CD4-positive, alpha-beta T cell treated with Interferon gamma for 1 hour (primary cell): ENCODE measurements at places on chromosomes 16 and 17.

GRCh38 chr17:44308320-44308818 lies at the start of gene RUNDC3A:
Gene RUNDC3A (plus strand): TSS chr17:44308601. CDS start chr17:44308833, 232 bp downstream.
- peak; percentile 85 for DNase-seq

DNA sequence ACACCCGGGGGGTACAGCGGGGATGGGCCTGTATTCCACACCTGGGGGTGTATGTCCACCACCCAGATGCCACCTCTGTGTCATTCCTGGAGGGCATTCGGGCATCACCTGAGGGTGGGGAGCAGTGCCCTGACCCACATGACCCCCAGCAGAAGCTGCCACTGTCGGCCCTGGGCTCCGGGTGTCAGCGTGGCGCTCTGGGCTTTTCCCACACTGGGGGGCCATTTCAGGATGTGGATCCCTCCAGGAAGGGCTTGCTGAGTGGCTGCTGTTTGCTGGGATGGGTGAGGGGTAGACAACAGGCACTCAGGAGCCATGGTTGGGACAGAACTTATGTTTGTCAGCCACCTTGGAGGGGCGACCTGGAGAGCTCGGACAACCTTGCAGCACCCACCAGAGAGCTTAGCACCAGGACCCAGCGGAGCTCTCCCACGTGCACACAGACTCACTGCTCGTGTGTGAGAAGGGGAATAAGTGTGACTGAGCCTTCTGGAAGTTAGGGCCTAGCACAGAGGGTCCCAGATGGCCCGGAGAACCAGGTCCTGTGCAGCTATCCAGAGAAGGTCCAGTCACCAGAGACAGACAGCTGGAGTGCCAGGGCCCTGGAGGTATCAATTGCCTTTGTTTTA lies 102.7 kb downstream of the METRNL start:
- DNase-seq: no peak

DNA sequence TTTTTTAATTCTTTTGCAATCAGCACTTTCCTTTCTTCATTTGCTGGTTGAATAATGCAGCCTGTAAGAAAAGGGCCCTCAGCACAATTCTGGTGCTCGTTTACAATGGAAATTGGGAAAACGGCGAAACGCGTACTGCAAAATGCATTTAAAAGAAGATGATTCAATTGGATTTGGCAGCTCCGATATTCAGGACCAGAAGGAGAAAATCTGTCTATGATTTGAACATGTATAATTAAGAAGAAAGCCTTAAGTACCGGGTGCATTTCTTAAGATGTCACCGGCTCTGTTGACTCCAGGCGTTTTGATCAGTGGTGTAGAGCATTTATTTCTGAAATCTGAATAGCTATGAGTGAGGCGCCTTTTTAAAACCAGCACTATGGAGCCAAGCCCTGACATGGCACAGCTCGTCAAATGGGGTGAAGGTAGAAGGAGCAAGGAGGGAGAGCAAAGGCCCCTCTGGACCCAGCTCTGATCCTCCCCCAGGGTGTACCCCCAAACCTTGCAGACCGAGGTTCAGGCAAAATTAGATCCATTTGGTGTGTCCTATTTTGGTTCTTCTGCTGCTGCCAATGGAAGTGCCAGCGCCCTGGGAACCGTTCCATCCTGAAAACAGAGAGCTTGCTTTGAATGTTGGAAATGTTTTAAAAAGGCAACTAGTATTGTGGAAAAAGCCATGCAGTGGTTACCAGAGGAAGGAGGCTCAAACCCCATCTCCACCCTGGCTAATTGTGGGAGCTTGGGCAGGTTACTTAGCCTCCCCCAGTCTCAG lies 161.4 kb upstream of the RPL38 start:
- no peak for DNase-seq

GRCh38 chr17:65567566-65567965 lies 6.1 kb upstream of the AXIN2 start:
- DNase-seq: no peak

GRCh38 chr17:14351493-14351892 lies 50.6 kb downstream of the HS3ST3B1 start:
- DNase-seq: peak; percentile 22

GRCh38 chr17:5552841-5553240 lies 31.5 kb downstream of the NLRP1 start:
- no peak for DNase-seq

DNA sequence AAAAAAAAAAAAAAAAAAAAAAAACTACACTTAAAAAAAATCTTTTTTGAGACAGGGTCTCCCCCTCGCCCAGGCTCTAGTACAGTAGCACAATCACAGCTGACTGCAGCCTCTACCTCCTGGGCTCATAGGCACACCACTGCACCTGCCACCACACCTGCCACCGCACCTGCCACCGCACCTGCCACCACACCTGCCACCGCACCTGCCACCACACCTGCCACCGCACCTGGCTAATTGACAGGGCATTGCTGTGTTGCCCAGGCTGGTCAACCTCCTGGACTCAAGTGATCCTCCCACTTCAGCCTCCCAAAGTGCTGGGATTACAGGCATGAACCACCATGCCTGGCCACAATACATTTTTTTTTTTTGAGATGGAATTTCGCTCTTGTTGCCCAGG lies 17.6 kb upstream of the WDR45B start:
- DNase-seq: no peak

GRCh38 chr17:66302761-66303626 lies 581 bp downstream of the PRKCA start:
- peak; percentile 47 for DNase-seq

DNA sequence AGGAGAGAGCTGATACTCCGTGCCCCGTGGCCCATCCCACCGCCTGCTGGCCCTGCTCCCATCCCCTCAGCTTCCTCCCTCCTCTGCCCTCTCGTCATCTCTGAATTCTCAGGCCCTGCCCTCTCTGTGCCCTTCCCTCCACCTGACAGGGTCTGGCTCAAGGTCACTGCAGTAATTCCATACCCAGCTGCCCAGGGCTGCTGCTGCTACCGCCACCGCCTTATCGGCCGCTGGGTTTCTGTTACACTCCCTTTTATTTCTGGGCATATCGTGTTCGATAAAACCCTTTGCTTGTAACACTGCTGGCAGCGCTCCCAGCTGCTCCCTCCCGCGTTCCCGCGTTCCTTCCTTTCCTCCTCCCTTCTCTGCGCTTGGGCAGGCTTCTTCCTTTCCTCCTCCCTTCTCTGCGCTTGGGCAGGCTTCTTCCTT lies 1.2 kb downstream of the EPN3 start:
- DNase-seq: no peak

DNA sequence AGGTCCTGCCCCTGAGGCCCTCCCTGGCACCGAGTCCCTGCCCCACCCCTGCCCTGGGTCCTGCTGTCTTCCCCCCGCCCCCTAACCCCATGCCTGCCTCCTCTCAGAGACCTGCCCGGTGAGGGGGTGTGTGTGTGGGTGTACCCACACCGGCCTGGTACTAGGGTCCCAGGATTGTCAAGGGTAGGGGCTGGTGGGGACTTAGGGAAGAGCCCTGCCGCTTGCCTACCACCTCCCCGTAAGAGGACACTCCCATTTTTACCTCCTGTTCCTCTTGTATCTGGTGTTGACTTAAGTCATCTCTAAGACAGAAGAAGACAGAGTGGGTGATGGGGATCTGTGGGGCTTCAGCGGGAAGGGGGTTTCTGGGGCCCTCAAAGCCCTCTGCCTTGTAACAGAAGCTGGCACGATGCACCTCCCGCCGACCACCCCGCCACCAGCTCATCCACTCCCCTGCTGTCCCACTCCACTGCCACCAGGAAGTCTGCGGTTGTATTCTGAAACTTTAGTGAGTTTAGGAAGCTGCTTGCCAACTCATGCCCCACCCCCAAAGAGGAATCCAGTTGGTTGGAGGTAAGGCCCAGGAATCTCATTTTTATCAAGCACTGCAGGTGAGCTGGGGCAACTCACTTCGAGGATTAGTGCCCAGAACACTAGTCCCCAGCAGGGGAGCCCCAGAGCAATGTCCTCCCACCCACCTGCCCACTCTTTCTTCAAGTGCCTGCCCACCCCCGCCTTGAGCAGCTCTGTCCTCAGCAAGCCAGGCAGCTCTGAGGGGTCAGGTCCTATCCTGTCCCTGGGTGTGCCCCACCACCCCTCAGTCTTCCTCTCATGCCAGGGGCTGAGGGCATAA lies 5.6 kb downstream of the SPATA32 start:
- no peak for DNase-seq

GRCh38 chr16:85579923-85580580 lies 33.1 kb upstream of the GSE1 start:
- no peak for DNase-seq

GRCh38 chr17:45021607-45022287 lies 29.7 kb downstream of the DCAKD start:
- DNase-seq: peak; percentile 53

DNA sequence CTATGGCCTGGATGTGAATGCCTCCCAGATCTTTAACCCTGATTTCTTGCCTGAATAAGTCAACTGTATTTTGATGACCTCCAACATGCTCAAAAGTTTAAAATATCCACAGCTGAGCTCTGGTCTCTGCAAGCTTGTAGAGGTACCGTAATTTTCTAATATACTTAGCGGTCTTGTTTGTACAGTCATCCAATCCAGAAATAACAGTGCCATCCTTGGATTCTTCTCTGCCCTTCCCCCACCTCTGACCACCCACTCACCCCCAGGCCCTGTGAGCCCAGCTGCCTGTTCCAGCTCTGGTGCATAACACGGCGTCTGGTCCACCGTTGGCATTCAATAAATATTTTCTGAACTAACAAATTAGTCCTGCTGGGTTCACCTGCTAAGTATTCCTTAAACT lies 113.1 kb downstream of the SDK2 start:
- no peak for DNase-seq

DNA sequence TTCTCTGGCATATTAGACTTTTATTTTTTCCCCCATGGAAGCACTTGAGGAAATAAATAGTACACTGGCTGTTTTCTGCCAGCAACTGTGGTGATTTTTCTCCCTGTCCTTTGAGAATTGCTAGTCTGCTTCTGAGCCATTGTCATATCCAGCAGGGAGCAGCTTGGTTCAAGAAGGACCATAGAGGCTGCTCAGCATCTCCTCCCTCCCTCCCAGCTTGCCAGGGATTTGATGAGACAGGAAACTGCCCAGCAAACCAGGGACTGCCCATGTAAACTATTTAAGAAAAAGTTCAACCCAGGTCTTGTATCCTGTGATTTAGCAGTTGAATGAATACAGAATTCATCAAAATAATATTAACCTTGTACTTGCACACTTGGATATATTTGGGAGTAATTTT lies 39.5 kb downstream of the CYB5B start:
- DNase-seq: no peak

- DNase-seq: no peak
Observed at GRCh38 chr17:56678249-56679114, 85.0 kb downstream of the NOG start.

DNA sequence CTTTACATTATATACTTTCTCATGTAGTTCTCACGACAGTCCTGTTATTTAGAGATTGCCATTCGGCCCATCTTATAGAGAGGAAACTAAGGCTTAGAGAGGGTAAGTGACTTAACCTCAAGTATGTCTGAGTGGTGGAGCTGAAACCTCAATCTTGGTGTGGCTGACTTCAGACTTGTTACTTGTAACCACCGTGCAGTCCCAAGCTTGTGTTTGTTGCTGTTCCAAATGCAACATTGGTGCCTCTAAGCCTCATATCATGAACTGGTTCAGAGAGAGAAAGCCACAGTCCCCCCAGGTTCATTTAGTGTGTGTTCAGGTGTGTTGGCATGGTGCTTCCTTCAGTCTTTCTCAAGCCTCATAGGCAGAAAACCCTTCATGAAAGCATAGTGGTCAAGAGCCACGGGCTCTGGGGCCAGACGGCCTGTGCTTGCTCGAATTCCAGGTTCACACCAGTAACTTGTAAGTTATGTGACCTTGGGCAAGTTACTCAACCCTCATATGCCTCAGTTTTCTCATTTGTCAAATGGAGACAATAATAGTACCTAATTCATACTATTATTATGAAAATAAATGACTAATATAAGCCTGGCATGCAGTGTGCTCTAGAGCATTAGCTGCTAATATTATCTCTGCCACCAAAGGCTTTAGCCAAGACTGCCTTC lies 39.9 kb downstream of the CDH1 start:
- no peak for DNase-seq

GRCh38 chr17:57563958-57564357 lies 181.1 kb downstream of the CCDC182 start:
- DNase-seq: no peak

GRCh38 chr17:3838206-3838605 lies 7.8 kb downstream of the NCBP3 start:
- DNase-seq: no peak
